ENCODE measurements at places on chromosomes 5 and 9.

DNA sequence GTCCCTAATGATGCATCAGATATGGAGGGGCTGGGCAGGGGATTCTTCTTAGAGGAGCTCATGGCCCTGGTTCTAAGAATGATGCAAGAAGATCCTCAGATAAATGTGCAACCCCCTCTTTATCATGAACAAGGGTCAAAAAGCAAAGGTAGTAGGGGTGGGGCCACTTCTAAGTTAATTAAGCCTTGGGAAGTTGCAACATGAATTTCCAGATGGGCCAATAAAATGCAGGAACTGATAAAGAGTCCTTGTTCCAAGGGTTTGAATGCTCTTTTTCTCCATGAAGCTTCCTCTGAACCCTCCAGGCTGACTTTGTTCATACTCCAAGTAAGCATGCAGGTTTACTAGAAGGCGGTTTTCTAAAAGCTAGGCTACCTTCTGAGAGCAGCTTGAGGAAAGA is 25.6 kb downstream of the PCA3 start:
- DNase-seq = no peak

- DNase-seq = no peak
Observed at GRCh38 chr5:116482394-116482793, 92.2 kb downstream of the SEMA6A start.

DNA sequence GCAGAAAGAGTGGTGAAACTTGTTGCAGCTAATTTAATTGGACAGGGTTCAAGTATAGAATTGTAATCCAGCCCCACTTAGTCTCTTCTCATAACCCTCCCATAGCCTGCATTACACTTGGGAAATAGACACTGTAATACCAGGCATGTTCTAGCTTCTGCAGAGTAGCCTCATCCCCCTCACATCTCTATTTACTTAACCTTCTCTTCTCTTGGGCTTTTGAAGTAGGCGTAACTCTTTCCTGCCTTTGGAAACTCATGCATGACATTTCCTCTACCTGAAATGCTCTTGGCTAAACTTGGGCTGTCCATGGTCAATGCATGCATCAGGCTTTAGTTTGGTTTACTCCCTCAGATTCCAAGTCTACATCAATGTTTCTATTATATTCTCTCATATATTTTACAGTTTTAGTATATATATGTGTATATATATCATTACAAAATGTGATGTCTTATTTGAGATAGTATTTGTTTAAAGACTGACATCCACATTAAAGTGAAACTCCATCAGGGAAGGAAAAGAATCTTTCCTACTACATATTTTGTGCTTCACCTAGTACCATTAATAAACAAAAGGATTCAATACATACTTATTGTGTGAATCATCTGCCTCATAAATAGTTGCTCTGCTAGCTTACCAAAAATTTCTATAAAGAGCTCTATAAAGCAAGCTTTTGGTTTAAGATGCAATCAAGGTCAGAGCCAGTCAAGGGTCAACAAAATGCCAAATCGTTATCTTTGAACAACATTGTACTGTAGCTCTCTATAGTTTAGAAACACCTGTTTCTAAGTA is 1158.0 kb downstream of the MAT2B start:
- DNase-seq = no peak

- DNase-seq = no peak
Observed at GRCh38 chr9:17625644-17626388, 47.0 kb downstream of the SH3GL2 start.

DNA sequence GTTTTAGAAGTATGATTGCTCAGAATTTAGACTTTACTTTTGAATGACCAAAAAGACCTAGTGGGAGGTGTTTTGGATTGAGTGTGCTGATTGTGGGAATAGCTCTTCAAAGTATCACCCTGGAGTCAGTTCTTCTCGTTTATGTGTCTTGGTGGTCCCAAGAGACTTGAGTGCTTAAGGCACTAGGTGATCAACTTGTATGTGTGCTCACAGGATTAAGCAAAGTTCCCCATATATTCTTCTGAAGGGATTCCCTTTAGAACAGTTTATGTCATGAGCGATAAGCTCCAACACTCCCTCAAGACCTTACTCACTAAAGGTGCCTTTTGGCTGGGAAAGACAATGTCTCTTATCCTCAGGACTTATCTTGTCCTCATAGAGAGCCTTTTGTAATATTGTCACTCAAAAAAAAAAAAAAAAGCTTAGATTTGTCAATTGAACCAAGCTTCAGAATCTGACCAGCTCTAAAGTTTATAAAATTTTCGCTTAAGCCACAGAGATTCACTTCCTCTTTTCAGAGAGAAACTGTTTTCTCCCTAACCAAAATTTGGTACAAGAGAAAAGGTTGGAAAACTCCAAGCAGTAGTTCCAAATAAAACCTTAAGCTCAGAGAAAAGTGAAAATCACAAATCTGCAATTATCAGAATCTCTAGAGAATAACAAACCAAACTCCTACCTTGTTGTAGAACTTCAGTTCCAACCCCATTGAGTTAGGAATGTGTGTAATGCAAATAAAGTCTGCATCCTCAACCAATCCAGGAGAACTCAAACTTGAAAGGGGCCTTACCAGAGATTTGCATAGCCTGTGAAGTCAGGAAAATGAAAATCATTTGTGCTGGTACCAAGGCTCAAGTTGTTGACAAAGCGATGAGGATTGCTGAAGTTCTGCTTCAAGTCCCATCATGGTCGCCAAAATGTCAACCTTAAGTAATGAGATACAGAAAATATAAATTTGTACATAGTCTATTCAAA is 40.0 kb upstream of the PDZD2 start:
- DNase-seq = no peak

DNA sequence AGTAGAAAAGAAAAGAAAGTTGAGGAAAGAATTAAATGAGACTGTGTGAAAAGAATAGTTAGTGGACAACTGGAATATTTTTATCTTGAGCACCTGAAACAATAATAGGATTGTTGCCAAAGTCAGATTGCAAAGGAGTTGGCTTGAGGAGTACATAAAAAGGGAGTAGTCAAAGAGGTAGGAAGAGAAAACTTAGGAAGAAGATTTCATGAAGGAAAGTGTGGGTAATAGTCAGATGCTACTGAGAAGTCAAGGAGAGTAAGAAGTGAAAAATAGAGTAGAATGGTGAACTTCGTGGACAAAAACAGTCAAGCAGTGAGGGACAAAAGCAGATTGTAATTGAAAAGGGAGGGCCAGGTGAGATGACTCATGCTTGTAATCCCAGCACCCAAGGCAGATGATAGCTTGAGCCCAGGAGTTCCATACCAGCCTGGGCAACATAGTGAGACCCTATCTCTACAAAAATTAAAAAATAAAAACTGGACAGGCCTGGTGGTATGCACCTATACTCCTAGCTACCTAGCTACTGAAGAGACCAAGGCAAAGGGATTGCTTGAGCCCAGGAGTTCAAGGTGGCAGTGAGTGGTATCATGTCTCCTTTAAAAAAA is 178.9 kb downstream of the NIPBL start:
- DNase-seq = no peak

DNA sequence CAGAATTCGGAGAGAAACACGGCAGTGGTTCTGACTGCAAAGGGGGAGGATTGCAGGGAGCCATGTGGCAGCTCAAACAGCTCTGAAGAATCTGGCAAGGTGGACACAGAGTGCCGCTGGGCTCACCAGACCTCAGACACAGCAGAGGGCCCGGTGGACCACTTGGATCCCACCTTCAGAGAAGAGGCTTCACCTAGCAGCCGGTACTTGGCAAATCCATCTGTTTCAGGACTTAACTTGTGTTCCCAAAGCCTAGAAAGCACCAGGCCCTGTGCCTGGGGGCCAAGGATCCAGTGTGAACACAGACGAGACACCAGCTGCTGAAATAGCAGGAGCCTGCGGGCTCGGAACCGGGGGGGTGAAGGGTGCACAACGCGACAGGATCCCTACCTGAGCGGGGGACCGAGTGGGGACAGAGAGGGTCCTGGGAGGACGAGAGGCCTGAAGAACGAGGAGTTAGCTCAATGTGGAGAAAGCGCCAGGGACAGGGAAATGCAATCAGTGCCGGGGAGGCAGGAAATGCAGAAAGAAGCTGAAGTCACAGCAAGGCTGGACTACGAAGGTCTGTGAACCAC is 44.6 kb downstream of the BTNL9 start:
- no peak for DNase-seq

DNA sequence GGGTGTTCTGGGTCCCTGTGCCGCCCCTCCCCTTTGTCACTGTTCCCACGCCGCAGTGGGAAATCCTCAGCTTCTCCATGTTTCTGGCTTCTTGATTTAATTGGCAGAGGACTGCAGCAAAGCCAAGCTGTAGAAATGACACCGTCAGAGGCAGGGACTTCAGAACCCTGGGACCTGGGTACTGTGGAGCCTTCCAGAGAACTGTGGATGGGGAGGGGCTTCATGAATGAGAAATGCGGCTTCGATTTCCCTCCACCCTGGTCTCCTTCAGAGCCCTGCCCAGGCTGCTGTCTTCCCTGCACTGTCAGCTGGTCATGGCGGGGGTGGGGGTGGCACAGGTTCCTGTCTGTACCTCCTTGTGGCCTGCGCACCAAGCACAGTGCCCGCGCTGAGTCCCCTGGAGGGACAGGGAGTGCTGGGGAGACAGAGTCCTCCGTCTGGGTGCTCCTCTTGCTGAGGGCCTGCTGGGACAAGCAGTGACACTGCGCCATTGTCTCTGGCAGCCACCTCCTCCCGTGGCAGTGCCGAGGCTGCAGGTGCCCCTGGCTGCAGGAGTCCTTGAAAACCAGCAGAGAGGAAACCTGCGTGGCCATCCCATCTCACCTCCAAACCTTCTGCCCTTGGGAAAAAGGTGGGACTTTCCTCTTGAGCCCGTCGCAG is 47.2 kb downstream of the COL5A1 start:
- DNase-seq = no peak

- DNase-seq = no peak
Observed at GRCh38 chr9:124675261-124676158, 95.6 kb downstream of the NR6A1 start.

DNA sequence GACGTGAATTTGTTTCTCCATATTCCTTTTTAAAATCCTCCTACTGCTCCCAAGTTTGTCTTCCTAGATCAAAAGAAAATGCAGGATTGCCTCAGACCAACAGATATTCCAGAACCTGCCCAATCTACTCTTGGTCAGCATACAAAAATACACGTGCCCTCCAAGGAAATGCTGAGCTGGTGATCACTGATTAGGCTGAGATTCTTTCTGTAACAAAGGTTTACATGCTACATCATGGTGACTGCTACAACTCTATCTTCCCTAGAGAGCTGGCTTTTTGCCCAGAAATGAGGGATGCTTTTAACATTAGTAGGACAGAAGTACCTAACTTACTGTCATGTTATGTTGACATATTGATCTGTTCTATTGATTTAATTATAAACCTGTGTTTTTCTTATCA is 35.5 kb downstream of the OR2Y1 start:
- DNase-seq = no peak

DNA sequence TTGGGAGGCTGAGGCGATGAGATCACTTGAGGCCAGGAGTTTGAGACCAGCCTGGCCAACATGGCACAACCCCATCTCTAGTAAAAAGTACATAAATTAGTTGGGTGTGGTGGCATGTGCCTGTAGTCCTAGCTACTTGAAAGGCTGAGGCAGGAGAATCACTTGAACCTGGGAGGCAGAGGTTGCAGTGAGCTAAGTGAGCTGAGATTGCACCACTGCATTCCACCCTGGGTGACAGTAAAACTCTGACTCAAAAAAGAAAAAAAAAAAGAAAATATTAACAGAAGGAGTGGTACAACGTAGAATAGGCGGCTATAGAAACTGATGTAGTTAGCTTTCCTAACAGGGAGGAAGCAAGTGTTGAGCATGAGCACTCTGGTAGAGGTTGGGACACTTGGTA is 59.9 kb downstream of the PBX3 start:
- no peak for DNase-seq

DNA sequence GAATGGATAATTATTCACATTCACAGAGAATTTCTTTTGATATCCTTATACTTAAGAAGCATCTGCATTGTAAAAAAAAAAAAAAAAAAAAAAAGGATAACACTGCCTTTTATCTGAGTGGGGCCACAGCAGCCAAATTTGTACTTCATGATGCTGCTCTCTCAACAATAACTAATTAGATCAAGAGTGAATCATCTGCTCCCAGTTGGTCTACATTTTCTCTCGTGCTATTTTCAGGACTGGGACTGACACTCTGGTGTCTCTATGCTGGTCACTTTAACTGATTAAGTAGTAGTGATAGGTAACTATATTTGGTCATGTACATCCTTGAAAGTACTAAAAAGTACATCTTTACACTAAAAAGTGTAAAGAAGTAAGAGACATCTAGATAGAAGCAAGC is 90.1 kb downstream of the RFX3 start:
- no peak for DNase-seq

GRCh38 chr5:91928754-91929521 is 545.8 kb upstream of the ARRDC3 start:
- no peak for DNase-seq

- no peak for DNase-seq
Observed at GRCh38 chr5:108201721-108202120, 180.2 kb downstream of the FBXL17 start.

DNA sequence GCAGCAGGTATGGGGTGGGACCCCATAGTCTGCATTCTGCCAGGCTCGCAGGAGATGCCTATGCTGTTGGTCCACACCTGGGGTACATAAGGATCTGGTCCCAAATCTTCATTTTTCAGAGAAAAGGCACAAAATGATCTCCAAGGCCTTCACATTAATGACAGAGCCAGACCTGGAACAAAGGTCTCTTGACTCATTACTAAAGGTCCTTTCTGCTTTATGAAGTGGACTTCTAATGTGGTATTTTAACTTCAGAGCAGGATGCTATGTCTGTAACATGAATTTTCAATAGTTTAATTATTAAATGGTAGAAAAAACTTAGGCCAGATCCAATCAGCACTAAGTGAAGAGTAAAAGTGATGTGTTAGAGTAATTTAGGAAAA is 38.0 kb downstream of the DMGDH start:
- no peak for DNase-seq
